ENCODE measurements at places on chromosomes 7 and 10. TPM values are rescaled to one million over a fixed set of nuclear protein-coding genes. Genes with fewer than 3 reads are reported as not detected.
A peak's percentile ranks its signal among the peaks of the same experiment; 100 is the strongest.

DNA sequence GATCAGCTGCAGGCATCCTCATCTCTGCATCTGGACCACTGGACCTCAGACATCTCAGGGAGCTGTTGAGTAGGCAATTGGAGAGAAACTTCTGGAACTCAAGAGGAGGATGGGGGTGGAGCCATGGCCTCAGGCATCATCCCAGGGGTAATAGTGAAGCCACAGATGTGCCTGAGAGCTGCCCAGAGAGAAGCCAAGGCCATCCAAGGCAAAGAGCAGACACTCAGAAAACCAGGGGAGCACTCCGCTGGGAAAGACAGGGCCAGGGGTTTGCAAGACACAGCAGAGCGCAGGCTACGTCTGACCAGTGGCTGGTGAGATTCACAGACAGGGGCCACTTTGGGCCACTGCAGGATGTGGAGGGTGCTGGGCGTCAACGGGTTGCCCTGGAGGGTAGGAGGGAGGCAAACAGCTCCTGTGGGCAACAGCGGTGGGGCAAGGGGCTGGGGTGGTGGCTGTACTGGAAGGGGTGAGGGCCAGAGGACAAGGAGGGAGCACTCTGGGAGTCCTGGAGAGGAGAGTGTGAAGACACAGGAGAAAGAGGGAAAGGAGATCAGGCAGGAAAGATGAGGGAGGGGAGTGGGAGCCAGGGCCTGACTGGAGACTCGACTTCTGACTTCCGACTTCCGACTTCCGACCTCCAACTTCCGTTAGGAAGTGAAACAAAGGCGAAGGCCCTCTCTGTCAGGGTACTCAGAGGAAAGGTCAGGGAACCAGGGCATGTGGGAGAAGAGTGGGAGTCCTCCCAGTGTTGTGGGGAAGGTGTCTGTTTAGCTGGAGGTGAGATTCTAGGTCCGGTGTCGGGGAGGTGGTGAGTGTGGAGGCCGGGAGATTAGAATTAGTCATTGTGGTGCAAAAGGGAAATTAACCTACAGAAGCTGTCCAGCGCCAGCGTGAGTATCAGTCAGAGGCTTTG, 69.7 kb upstream of the ANTXRL start:
- peaks cover 20% of the 10 kb centered on the region for H3K36me3 ChIP-seq
- no peak overlapping the region for H3K4me3 ChIP-seq
- peak; percentile 11 for DNase-seq
- H3K27ac ChIP-seq: no peak overlapping the region
- H3K27me3 ChIP-seq: no peaks in the 10 kb centered on the region
- peaks cover 20% of the 10 kb centered on the region for H3K4me1 ChIP-seq

IFIT1 gene
- 29.8 TPM for total RNA-seq

TMEM229A gene
- not detected for total RNA-seq

- H3K4me1 ChIP-seq: no peaks in the 10 kb centered on the region
- no peak overlapping the region for H3K27ac ChIP-seq
- H3K4me3 ChIP-seq: no peak overlapping the region
- no peaks in the 10 kb centered on the region for H3K27me3 ChIP-seq
Observed at GRCh38 chr10:131274883-131275282, 36.6 kb downstream of the TCERG1L start.

- H3K36me3 ChIP-seq: peaks cover 21% of the 10 kb centered on the region
- H3K4me1 ChIP-seq: peaks cover 9% of the 10 kb centered on the region
- no peak for DNase-seq
- H3K27me3 ChIP-seq: no peaks in the 10 kb centered on the region
Observed at GRCh38 chr10:88401671-88402347, 181.3 kb downstream of the RNLS start.

CALHM3 gene
- total RNA-seq: 0.63 TPM

SPAM1 gene
- total RNA-seq: not detected

- H3K4me1 ChIP-seq: no peaks in the 10 kb centered on the region
- H3K36me3 ChIP-seq: peaks cover 86% of the 10 kb centered on the region
- DNase-seq: no peak
- no peak overlapping the region for H3K4me3 ChIP-seq
- no peaks in the 10 kb centered on the region for H3K27me3 ChIP-seq
Observed at GRCh38 chr7:138564365-138564764, 104.3 kb downstream of the TRIM24 start.

- H3K4me1 ChIP-seq: no peaks in the 10 kb centered on the region
- no peak overlapping the region for H3K27ac ChIP-seq
- DNase-seq: no peak
- H3K4me3 ChIP-seq: no peak overlapping the region
- H3K36me3 ChIP-seq: no peaks in the 10 kb centered on the region
Observed at GRCh38 chr7:120184866-120185265, 88.1 kb upstream of the KCND2 start.

DNA sequence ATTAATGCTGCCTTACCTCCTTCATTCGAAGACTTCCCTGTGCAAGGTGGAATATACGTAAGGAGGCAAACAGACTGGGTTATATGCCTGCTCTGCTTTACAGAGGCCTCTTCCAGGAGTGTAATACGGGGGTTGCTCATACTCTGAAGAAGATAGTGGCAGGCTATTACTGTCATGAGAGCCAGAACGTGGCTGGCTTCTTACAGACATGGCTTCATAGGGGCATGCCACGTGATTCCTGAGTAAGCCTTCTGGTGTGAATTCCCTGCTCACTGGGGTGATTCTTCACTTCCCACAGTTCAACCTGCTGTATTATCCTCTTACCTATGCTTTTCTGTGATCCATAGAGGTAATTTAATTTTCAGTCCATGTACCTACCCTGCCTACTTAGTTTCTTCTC, 141.8 kb downstream of the ST7 start:
- no peak for DNase-seq
- H3K27me3 ChIP-seq: no peaks in the 10 kb centered on the region
- H3K27ac ChIP-seq: no peak overlapping the region
- H3K4me3 ChIP-seq: no peak overlapping the region

ASB10 gene
- total RNA-seq: not detected

RELN gene
- total RNA-seq: not detected

DNA sequence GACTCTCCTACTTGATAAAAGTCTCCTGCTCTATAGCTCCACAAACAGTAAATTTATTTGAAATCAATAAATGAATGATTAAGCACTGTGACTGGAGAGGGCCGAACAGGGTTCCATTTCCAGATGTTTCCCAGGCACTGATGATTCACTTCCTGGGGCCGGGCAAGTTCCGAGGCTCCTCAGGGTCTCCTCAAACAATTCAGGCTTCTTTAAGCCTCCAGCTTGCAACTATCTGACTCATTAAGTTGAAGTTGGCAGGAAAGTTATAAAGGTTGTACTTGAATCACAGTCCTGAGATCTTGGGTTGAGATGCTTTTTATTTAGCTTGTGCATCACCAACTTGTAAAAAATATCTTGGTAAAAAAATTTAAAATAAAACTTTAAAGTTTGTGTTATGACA, 612.9 kb downstream of the DNAJB6 start:
- no peaks in the 10 kb centered on the region for H3K4me1 ChIP-seq
- no peak overlapping the region for H3K27ac ChIP-seq
- no peaks in the 10 kb centered on the region for H3K36me3 ChIP-seq
- DNase-seq: no peak
- no peaks in the 10 kb centered on the region for H3K27me3 ChIP-seq
- H3K4me3 ChIP-seq: no peak overlapping the region

- H3K27ac ChIP-seq: no peak overlapping the region
- peaks cover 2% of the 10 kb centered on the region for H3K36me3 ChIP-seq
- H3K4me1 ChIP-seq: peaks cover 9% of the 10 kb centered on the region
- H3K4me3 ChIP-seq: no peak overlapping the region
Observed at GRCh38 chr10:129626796-129627435, 159.9 kb downstream of the MGMT start.
